ENCODE measurements at places on chromosomes 13 and 19.

DNA sequence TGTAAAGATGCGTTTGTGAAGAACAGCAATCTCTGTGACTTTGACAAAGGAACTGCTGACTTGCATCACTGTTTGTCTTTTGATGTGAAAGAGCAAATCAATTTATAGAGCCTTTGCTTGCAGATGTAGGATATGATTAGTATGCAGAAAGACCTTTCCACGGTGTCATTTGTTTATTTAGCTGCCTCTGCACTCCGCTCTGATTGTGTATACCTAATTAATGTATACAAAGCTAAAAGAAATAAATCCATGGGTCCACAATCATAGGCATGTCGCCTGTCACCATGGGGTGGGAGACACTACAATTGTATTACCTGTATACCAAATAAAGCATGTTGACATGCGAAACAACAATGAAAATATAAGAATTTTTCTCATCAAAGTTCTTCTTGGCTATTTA lies 410.7 kb downstream of the MZT1 start:
- no peak for DNase-seq

DNA sequence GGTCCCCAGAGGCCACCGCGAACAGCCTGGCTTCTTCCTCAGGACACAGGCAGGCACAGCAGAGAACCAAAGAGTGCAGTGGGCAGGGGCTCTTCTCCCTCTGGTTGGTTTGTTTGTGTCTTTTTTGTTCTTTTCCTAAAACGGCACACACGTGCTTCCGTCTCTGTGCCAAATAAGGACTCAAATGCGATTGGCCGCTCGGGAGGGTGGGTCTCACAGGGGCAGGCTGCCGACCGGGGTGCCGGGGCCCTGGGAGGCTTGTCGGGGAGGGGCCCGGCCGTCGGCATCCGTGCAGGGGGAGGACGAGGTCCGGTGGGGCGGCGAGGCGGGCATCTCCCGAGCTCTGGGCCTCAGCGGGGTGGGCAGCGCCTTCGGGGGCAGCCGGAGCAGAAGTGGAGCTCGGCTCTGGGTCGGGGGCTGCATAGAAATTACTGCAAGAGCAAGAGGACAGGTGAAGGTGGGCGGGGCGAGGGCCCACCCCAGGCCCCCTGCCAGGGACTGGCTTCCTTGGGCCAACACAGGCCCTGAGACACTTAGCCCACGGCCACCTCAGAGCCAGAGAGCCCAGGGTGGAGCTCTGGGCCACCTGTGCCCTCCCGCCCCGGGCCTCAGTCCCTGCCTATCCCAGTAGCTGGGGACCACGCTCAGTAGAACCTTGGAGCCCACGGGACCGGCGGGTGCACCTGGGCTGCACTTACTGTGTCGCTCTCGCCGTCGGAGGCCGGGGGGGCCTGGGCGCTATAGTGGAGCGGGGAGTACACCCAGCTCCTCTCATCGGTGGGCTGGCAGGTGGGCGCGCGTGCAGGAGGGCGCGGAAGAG lies 6.4 kb upstream of the CACTIN start:
- DNase-seq = no peak

DNA sequence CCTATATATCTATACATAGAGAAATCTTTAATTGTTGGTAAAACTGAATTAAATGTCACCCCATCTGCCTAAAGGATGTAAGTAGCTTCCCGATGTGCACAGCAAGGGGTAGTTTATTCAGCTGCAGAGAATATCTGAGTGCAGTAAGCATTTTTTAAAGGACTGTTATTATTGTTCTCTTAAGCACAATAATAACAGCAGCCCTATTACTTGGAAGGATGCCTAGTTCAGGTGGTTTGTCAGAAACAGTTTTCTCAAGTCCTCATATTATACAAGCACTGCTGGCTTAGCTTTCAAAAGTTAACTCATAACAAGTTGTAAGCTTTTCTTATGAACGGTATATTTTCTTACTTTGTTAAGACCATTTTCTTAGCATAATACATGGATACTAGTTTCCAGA lies 142.6 kb downstream of the CRYL1 start:
- no peak for DNase-seq

DNA sequence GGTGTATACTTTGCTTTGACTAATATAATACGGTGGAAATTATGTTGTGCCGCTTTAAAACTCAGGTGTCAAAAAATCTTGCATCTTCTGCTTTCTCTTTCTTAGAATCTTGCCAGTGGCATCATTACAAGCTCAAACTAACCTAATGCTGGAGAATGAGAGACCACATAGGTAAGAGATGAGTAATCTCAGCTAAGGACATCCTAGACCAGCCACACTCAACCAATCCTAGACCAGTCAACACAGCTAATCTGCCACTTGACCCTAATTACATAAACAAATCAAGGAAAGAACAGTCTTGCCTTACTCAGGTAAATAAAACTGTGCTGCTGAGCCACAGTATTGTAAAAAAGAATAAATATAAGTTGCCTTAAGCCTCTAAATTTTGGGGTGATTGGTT lies 1323.9 kb upstream of the SPRY2 start:
- no peak for DNase-seq

DNA sequence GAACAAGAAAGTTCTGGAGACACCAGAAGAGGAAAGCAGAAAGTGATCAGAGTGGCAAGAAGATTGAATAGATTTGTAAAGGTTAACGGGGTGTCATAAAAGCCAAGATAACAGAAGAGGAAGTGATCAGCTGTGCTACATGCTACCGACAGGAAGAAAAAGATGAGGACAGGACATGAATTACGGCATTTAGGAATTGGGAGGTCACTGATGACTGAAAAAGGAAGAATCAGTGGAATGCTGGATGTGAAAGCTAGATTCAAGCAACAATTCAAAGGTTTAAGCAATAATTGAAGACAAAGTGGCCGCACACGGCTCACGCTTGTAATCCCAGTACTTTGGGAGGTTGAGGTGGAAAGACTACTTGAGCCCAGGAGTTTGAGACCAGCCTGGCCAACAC lies 15.1 kb downstream of the ZNF160 start:
- DNase-seq = no peak

DNA sequence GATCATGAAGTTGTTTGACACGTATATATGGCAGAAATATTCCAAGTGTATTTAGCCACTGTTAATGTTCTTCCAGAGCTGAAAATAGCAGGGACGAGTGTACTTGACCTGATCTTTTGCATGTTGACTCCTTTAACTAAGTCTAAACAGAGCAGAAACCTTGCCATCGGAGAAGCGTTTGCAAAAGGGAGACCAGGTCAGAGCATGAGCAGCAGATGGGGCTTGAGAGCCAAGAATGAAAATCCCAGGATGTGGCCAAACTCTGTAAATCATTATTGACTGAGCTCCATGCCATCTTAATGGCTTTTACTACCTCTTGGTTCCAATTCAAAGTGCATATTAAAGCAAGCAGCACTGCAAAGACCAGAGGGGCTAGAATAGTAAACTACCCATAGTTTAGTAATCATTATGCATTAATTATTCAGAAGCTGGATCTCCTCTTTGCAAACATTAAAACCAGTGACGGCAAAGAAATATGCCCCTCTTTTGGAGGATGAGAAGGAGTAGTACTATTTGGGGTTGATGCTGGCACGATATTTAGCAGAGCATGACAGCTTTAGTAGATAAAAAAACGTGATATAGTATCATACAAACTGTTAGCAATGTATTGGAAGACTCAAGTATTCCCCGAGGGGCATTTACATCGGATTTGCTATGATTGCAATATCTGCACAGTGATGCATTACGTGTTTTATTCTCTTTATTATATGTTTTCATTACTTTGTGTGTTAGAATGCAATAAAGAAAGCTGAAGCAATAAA lies 55.7 kb downstream of the FAM216B start:
- no peak for DNase-seq

GRCh38 chr19:33392341-33393285 lies 19.1 kb downstream of the CEBPG start:
- DNase-seq = no peak

DNA sequence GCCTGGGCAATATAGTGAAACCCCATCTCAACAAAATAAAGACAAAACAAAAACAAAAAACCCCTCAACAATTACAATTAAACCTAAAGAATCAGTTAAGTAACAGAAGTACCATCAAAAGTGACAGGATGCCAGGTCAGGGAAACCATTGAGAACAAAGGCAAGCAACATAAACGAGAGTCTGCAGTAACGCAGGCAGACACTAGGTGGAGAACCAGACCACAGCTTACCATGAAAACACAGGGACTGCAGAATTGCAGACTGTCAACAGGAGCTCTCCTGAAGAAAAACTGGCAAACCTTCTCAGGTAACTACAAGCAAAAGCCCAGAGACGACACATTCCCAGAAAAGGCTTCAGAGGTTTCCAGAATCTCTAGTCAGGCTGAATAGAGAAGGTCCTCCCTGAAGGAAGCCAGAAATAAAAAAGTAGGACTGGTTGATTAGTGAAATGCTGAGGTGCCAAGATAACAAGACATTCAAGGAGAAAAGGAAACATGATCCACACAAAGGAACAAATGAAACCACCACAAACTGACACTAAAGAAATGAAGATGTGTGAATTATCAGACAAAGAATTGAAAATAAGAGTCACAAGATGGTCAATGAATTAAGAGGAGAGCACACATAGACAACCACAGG lies 2.2 kb upstream of the ZNF665 start:
- peak; percentile 84 for DNase-seq

GRCh38 chr13:95117092-95117491 lies 184.2 kb downstream of the ABCC4 start:
- DNase-seq = no peak

Measured in NB4 (cell line).